ENCODE measurements at places on chromosomes 1 and 21.

DNA sequence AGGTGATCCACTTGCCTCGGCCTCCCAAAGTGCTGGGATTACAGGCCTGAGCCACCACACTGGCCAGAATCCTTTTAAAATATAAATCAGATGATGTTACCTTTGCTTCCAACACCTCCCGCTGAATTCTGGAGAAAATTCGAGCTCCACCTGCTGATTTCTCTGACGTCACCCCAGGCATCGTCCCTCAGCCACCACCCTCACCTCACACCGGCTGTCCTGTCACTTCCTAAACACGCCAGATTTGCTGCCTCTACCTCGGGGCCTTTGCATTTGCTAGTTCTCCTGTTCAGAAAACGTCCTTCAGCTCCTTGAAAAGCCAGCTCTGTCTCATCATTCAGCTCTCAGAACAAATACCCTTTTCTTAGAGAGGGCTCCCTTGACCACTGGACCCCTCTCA lies 57.9 kb downstream of the FBXO2 start:
- peak; percentile 29 for DNase-seq

DNA sequence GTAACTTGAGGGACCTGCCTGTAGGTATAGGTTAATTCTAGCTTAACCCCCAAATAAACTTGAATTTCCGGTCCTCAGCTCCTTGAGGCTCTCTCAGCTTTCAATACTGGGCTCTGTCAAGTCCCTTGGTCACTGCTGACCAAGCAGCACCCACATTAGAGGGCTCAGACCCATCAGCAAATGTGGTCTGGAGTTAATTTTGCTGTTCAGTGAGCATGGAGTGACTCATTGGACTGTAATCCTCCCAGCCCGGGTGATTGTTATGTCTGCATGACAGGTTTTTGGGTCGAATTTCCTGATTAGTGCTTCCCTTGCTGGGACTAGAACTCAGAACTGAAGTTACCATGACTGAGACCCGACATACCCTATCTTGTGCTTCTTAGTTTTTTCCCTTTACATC lies 130.6 kb downstream of the URB2 start:
- DNase-seq, result peak; percentile 8

- peak; percentile 84 for DNase-seq
Observed at GRCh38 chr1:62407398-62408009, 29.3 kb upstream of the USP1 start.

DNA sequence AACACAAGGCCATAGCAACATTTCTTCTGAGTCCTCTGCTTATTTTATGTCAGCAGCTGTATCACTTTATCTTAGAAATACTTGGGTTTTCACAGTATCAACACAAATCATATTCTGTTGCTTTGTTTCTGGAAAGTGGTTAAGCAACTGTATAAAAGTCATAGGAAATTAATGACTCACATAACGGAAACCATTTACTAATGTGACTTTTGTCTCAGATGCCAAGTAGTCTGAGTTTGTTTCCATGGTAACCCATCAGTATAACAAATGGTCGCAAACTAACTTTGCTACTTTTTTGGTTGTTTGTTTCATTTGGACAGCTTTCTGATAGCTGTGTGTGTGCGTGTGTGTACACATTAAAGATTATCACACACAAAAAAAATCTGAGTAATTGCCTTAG lies 31.1 kb downstream of the EEIG2 start:
- DNase-seq, result no peak

GRCh38 chr1:174165471-174166137 lies 6.3 kb downstream of the RABGAP1L start:
- DNase-seq, result no peak

- no peak for DNase-seq
Observed at GRCh38 chr1:115135681-115136080, 46.4 kb upstream of the TSPAN2 start.

DNA sequence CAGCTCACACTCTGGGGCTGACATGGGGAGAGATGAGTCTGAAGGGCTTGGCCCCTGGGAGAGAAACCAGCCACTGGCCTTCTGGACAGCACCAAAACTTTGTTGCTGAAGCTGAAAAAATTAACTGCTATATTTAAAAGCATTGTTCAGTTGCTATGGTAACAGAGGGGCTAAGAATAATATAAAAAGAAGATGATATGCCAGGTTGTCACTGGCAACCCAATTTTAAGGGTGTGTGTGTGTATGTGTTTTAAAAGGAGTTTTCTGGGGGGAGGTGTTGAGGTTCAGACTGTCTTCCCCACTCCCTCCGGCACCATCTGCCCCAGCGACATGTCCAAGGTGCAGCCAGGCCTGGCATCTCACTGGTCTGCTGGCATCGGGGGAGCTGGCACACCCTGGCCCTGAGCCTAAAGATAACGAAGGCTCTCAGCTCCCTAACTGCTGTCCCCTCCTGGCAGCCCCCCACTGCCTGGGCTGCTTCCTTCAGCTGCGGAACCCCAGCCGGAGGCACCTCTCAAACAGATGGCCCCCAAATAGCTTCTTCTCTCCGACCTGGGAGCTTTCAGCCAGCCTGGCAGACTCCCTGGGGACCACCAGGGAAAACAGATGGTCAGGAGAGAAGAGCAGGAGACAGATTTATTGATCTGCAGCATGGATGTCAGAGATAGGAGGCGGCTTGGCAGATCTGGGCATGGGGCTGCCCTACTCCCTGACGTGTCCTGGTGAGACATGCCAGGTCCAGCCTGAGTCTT lies 203.9 kb downstream of the HIVEP3 start:
- DNase-seq, result no peak

- peak; percentile 25 for DNase-seq
Observed at GRCh38 chr1:63821091-63822005, 47.5 kb downstream of the ROR1 start.

DNA sequence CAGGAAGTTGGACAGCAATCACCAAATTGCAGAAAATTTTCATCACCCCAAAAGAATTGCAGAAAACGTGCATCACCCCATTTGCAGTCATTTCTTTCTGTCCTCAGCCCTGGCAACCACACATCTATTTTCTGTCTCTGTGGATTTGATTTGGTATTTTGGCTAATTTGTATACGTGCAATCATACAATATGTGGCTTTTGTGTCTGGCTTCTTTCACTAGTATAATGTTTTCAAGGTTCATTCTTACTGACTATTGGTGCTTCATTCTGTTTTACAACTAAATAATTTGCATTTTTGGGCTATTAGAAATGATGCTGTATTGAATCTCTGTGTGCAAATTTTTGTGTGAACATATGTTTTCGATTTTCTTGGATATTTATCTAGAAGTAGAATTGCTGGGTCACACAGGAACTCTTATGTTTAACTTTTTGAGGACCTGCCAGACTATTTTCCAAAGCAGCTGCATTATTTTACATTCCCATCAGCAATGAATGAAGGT lies 24.8 kb upstream of the PRDM2 start:
- no peak for DNase-seq

GRCh38 chr1:156551869-156552268 lies 20.5 kb downstream of the IQGAP3 start:
- DNase-seq, result no peak

- DNase-seq, result peak; percentile 71
Observed at GRCh38 chr1:227891223-227891954, 56.3 kb downstream of the WNT9A start.

DNA sequence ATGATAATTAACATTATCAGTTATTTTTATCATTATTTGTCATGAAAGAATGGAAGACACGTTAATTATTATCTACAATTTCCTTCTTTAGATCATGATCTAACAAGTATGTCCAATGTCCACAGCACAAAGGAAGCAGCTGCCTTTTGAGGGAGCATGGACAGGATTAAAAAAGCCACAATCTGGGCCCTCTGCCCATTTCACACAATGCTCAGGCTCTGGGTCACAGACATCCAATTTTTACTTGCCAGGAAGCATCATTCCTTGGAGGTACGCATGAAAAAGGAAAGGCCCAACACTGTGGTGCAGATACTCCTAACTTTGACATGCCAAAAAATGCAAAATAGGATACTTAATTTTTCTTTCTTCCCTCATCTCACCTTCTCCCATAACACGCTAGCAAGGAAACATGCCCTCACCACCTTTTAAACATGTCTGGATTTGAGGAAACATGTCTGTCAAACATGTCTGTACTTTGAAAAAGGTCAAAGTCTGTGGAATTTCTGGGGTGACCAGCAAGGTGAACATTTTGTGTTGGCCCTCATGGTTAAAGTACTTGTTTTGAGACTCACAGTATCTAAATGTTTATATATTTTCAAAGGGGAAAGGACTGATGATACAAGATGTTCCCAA lies 40.0 kb downstream of the GADD45A start:
- peak; percentile 99 for DNase-seq

- DNase-seq, result no peak
Observed at GRCh38 chr1:162541619-162542141, 19.8 kb upstream of the UAP1 start.

DNA sequence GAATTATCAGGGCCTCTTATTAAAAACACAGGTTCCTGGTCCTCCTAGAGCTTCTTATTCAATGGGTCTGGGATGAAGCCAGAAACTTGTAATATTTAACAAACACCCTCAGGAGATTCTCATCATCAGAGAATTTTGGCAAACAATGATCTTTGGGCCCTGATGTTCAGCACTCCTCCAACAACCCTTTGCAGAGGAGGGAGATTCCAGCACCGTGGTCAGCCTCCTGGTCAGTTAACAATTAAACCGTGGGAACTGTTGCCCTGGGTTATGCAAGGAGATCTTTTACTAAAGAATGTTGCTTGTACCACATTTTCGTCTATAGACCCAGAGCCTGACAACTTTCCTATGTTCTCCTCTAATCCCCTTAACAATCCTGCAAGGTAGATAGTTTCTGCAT lies 294.4 kb downstream of the PLPP3 start:
- no peak for DNase-seq

DNA sequence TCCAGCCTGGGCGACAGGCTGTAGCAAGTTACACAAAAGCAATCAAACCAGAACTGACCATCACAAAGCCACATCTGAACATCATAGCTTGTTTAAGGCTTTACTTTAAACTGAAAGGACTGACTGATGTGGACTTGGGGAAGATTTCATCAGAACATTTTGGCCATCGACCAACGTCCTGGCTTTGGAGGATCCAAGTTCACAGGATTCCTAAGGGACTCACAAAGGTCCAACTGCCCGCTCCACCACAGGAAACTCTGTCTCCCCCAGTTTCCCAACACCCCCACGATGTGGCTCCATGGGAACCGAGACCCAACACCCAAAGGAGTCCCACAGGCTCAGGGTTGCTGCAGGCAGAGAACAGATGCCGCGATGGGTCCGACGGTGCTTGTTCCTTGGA lies 9.3 kb downstream of the SSU72 start:
- no peak for DNase-seq

DNA sequence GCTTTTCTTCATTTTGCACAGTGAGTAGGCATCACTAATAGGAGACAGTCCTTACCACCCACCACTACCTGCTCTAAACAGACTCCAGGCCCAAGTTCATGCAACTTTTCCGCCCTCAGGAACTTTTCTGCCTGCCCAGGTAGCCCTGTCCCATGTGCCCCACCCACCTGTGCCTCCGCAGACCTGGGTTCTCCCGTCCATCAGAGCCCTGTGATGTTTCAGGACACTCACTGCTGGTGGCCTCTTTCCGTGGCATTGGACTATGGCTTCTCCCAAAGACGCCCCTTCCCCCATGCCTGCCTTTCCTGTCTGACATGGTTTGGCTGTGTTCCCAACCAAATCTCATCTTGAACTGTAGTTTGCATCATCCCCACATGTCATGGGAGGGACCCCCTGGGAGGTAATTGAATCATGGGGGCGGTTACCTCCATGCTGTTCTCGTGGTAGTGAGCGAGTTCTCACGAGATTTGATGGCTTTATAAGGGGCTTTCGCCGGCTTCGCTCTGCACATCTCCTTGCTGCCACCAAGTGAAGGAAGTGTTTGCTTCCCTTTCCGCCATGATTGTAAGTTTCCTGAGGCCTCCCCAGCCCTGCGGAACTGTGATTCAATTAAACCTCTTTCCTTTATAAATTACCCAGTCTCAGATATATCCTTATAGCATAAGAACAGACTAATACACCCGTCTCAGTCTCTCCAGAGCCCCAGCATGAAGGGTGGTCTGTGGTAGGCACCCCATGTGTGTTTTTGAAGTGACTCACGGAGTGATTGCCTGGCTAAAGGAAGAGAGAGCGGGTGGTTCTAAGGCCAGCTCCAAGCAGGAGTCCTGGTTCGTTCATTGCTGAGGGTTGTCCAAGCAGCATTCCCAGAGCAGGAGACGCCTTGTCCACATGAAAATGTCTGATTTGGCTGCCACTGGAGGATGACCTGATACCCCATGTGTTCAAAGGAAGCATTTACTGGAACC lies 86.0 kb upstream of the ZBTB40 start:
- DNase-seq, result no peak

DNA sequence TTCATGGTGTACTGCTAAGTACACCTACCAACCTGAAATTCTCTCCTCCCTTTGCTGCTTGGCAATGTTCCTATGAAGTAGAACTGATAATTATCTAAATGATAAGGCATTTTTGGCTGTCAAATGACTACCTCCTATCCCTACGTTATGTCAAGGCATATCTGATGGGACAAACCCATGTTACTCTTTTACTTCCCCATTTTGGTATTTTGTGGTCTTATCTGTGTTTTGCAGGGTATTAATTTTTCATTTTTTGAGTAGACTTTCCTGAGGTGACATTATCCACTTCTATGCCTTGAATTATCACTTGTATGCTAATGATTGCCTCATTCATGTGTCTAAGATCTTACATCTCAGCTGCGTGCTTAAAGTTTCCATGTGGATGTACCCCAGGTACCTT lies 499.6 kb upstream of the B3GALT2 start:
- DNase-seq, result no peak

DNA sequence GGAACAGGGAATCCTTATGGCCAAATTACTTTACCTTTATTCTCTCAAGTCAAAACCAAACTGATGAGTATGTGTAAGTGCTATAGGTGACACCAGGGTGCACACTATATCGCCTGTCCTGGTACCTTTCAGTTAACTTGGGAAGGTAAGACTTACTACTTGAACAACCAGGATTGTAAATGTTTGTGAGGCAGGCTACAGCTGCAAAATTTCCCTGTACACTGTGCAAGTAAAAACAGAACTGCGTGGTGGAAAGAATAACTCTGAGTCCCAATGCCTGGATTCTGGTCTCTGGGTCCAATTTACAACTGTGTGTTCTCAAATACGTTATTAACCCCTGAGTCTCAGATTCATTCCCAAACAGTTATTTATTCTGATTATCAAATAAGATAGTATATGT lies 73.5 kb downstream of the TENT5C start:
- no peak for DNase-seq

DNA sequence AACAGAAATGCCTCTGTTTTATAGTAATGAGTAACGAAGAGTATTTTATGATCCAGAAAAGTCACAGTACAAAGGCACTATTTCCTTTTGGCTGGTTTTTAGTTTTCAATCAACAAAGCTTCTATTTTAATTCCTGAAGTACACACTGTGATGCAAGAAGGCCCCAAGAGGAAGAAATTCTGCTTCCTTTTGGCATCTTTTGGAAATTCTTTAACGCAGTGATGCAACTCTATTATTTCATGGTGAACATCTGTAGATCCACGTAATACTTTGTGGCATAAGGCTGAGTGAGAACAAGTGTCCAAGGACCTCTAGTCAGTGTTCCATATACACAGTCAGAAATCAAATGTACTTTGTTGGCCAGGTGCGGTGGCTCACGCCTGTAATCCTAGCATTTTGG lies 137.5 kb downstream of the TGFB2 start:
- no peak for DNase-seq

GRCh38 chr1:65425006-65425405 lies 4.5 kb downstream of the LEPR start:
- no peak for DNase-seq

All from DMS53 (cell line).